NCI-H345 (cell line): ENCODE measurements at places on chromosomes 13 and 19.

GRCh38 chr13:31733647-31734046 lies 5.7 kb upstream of the RXFP2 start:
- no peak for DNase-seq

GRCh38 chr13:113155982-113156655 lies 2.3 kb upstream of the PROZ start:
- no peak for DNase-seq

- DNase-seq, result peak; percentile 60
Measured at GRCh38 chr19:35013041-35013819, 13.1 kb downstream of the GRAMD1A start.

DNA sequence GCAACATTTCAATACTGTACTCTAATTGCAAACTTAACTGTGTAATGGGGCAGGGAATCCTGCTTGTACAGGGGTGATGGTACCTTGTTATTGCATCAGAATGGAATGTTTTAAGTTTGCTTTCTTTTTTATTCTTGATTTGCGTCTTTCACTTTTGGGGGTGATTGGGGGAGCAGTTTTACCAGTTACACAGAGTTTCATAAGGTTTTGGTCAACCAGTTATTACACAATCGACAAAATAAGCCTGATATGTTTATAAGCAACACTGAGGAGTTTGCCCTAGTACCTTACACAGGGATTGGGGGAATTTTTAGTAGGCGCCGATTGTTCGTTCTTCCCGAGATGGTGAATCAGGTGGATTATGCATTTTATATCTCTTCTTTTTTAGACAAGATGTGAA lies 2.7 kb downstream of the KLF5 start:
- peak; percentile 14 for DNase-seq

DNA sequence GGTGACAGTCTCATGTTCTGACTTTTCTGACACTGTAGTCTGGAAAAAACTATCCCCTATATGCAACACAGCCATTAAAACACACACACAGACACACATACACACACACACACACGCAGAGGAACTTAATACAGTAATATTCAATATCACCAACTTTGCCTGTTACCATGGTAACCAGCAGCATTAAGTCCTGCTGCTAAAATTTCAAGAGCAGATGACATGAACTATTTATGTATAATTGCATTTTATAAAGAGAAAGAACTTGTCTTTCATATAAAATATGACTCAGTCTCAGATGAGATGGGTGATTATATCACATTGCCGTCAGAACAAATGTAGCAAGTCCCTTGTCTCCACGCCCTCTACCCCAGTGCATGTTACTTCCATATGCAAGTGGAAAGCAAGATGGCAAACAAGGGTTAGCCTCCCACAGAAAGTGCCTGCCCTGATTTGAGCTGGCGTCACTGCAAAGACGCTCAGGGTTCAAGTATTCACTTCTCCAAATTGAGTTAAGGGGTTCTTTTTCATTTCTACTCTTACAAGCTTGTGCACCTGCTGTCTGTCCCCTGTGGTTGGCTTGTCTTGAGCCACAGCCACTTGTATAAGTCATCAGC lies 576.8 kb downstream of the UQCRFS1 start:
- DNase-seq, result no peak

- no peak for DNase-seq
Measured at GRCh38 chr19:10006335-10006708, 4.0 kb downstream of the COL5A3 start.

DNA sequence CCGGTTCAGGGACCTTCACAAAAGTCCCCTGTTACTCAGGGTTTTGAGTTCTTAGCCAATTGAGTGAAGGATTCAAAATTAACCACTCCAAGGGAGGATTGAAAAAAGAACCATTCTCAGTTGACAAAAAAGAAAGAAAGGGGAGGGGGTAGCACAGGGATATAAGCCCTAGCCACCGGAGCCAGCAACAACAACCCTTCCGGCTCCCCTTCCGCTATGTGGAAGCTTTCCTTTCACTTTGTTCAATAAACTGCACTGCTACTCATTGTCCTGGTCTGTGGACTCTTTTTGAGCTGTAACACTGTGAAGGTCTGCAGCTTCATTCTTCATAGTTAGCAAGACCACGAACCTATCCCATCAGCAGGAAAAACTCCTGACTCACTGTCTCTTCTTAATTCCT lies 1488.1 kb upstream of the PRR20A start:
- no peak for DNase-seq

- DNase-seq, result no peak
Measured at GRCh38 chr13:113888701-113889330, 24.9 kb upstream of the GAS6 start.

DNA sequence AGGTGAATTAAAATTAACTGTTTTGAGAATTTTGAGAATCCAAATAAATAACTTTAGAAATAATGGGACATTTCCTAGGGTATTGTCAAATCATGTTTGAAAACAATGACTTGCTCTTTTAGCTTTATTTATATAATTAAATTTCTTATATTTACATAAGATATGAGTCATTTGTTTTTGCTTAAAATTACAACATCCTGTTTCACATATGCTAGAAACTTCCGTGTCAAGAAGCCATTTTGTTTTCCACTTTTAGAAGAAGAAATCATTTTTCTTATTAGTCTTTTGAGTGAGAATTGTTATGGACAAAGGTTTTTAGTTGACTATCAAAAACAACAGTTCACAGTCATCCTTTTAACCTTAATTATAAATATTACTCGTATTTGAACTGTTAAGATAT lies 48.2 kb downstream of the DPY19L3 start:
- DNase-seq, result no peak

GRCh38 chr13:76148926-76149325 lies 512.8 kb downstream of the LMO7 start:
- DNase-seq, result no peak

DNA sequence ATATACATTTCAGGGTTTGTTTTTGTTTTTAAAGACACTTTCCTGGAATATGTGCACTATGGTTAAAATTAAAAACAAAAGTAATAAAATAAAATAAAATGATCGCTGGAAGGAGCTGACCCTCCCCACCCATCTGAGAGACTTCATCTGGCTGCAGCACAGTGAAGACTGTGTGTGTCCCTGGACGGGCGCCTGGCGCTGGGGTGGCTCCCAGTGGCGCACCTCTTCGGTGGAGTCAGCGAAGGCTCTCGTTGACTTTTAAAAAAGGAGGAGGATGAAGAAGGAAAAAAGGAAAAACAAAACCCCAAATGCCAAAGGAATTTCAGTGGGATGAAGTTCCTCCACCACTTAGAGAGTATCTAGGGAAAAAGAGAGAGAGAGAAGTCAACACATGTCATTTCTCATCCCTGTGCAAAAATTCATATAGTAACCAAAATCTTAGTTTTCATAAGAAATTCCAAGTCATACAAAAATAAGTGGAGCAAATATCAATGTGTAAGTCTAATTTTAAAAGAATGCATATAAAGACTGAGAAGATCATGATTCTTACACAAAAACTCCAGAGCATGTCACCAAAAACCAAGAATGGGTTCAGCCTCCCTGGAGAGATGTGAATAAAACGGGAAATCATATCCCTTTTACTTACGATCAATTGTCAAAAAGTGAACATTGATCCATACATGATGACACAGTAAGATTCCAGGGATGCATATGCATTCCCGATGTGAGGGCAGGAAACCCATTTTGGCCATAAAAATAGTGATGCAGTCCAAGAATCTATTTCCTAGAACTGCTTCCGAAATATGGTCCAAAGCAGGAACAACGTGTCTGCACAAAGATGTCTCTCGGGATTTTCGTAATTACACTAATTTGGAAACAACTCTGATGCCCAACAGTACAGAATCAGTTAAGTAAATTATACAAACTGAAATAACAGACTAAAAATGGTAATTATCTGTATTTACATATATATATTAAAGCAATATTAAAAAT lies 123.8 kb downstream of the STK24 start:
- DNase-seq, result no peak

GRCh38 chr13:20512042-20512683 lies 13.5 kb downstream of the CRYL1 start:
- no peak for DNase-seq

DNA sequence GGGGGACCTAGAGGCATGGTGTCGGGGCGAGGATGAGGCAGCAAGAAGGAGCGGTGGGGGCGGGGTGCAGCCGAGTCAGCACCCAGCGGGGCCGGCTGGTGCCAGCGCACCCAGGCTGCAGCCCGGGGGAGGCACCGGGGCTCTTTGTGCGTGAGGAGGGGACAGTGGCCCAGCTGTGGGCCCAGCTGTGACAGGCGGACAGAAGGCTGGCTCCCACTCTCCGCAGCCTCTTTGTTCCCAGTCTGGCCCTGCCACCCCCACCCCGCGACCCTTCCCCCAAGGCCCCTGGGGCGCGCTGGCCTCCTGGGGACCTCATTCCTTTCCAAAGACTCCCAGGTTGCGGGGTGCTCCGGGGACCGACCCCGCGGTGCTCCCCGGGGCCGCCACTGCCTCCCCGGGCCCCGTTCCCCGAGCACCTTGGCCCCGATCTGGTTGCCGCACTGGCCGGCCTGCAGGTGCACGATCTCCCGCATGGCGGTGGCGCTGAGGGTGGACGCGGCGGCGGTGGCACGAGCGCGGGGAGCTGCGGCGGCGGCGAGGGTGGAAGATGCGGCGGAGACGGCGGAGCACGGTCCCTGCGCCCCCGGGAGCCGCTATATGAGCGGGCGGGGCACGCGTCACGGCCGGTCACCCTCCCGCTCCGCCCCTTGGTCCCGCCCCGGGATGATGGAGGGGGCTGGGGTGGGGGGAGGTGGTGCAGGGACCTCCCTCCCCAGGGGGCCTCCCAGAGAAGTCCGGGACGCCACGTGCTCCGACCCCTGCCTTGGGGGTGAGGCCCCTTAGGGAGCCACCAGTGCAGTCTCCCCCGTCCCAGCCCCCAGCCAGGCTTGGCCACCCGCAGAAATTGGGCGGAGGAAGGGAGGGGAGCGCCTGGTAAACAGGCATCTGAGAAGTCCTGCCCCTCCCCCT lies at the start of gene TUBB4A:
Gene TUBB4A (minus strand): TSS at position 570 of the 909 bp plus-strand sequence. CDS start 97 bp downstream, at position 473.
- DNase-seq, result no peak

DNA sequence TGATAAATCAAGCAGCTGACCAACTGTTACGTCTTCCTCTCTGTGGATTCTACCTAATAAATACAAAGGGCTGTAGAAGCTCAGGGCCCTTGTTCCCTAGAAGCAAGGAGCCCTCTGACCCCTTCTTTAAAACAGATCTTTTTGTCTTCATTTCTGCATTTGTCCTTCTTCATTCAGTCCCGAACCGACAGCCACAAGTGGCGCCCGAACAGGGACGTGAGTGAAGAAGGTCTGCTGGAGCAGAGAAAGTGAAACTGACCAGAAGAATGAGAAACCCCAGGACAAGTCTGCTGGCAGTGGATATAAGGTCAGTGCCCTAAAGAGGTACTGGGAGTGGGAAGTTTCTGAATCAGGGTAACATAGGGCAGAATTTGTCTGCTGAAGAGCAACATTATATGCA lies 13.1 kb downstream of the ZNF773 start:
- peak; percentile 1 for DNase-seq

DNA sequence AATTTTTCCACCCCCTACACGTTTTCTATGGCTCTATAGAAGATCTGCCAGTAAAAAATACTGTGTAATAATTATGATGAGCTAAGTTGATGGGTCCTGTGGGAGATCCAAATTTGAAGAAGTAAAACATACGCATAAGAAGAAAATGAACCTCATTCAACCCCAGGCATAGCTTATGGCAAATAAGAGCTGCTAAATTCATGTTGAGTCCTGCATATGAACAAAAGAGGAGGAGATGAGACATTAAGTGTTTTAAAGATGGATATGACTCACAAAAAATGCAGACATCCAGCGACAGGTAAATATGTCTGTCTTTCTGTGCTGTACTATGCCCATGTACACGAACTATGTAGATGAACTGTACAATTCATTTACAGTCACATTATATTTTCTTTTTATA lies 101.9 kb downstream of the LIG4 start:
- DNase-seq, result no peak

GRCh38 chr13:45847554-45848224 lies 3.9 kb downstream of the SIAH3 start:
- DNase-seq, result peak; percentile 73

GRCh38 chr19:38699027-38699346 lies 45.3 kb downstream of the CAPN12 start:
- DNase-seq, result no peak
